GM12878 (cell line): ENCODE measurements at places on chromosomes 2 and 18.

GRCh38 chr2:73995810-73996209 lies 11.1 kb downstream of the TET3 start:
- no peak overlapping the region for H3K27ac ChIP-seq
- DNase-seq: no peak
- peaks cover 13% of the 10 kb centered on the region for H3K36me3 ChIP-seq
- H3K4me3 ChIP-seq: no peak overlapping the region
- H3K27me3 ChIP-seq: no peaks in the 10 kb centered on the region

DNA sequence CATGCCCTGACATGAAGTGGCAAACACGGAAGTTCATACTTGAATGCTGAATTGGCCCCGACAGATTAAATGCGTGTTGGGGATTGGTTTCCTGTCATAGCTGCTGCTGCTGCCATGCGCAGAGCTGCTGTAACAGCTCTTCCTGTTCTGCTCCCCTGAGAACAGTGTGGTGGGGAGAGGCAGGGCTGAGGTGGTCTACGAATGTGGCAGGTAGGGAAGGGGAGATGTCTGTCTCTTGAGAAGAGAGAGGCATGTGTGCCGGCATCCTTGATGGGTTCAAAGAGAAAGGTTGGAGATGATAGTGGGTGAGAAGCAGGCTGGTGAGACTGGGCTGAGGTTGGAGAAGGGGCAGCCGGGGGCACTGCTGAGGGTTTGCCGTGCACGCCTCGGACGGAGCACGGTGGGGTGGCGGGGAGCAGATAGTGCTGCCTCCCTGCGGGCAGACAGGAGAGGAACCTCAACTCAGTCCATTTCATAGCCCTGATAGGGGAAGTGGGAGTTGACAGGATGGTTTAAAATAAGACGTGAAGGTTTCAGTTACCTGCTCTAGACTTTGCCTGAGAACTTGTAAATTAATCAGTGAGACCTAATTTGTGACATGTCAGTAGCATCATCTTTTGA lies 46.1 kb downstream of the TMEM185B start:
- H3K36me3 ChIP-seq: no peaks in the 10 kb centered on the region
- H3K4me3 ChIP-seq: peak overlapping the region; percentile 36; the same call in 1 of the 2 replicates
- H3K4me1 ChIP-seq: peaks cover 32% of the 10 kb centered on the region

- H3K36me3 ChIP-seq: peaks cover 27% of the 10 kb centered on the region
- H3K27me3 ChIP-seq: no peaks in the 10 kb centered on the region
- no peak for DNase-seq
- no peak overlapping the region for H3K27ac ChIP-seq
- no peak overlapping the region for H3K4me3 ChIP-seq
These were observed 10.6 kb downstream of the AFG3L2 start for GRCh38 chr18:12366379-12366778.

DNA sequence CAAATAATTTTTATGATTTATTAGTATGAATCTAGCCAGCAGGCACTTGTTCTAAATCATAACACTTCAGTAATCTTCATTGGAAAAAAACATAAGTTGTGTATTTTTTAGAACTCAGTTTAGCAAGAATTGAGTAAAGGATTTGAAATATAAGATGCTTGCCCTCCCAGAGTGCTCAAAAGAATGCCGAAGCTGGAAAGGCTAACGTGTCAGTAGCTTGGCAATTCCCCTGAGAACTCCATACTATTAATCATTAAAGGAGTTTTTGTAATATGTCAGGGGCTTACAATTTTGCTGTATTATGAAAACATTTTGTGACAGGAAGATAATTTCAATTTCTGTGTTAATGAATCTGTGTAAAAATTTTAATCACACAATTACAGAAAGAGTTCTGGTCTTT lies 122.7 kb downstream of the GULP1 start:
- H3K27me3 ChIP-seq: no peaks in the 10 kb centered on the region
- no peak overlapping the region for H3K4me3 ChIP-seq
- no peaks in the 10 kb centered on the region for H3K36me3 ChIP-seq
- DNase-seq: no peak
- no peaks in the 10 kb centered on the region for H3K4me1 ChIP-seq
- H3K27ac ChIP-seq: no peak overlapping the region

DNA sequence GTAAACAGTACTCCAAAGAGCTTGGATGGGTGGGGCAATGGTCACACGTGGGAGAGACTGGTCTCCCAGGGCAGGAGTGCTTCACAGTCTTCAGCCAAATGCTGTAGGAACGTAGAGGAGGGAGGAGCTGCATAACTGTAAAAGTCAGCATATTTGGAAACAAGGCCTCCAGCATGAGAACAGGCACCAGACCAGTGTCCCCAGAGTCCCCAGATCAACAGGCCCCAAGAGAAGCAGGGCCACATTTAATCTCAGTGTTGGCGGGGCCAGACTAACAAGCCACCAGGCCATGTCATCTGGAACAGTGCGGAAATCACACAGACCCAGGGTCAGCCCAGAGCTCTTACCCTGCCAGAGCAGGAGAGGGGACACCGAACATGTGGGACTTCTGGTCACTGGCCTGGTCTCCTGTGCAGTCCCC lies 63.2 kb downstream of the ADCY3 start:
- H3K27me3 ChIP-seq: no peaks in the 10 kb centered on the region
- DNase-seq: no peak
- H3K36me3 ChIP-seq: peaks cover 17% of the 10 kb centered on the region
- no peaks in the 10 kb centered on the region for H3K4me1 ChIP-seq
- no peak overlapping the region for H3K4me3 ChIP-seq

- no peak overlapping the region for H3K4me3 ChIP-seq
- no peak for DNase-seq
- H3K4me1 ChIP-seq: no peaks in the 10 kb centered on the region
- no peak overlapping the region for H3K27ac ChIP-seq
- H3K27me3 ChIP-seq: peaks cover 2% of the 10 kb centered on the region; the same call in 1 of the 2 replicates
These were observed 4.6 kb downstream of the INHA start for GRCh38 chr2:219576505-219577388.

GRCh38 chr18:8468921-8469335 lies 140.3 kb upstream of the RAB12 start:
- DNase-seq: no peak
- peaks cover 3% of the 10 kb centered on the region for H3K27me3 ChIP-seq
- no peaks in the 10 kb centered on the region for H3K36me3 ChIP-seq
- H3K27ac ChIP-seq: no peak overlapping the region
- H3K4me3 ChIP-seq: no peak overlapping the region

GRCh38 chr2:45307147-45307546 lies 297.9 kb upstream of the SIX2 start:
- H3K4me1 ChIP-seq: no peaks in the 10 kb centered on the region
- no peak overlapping the region for H3K27ac ChIP-seq
- H3K27me3 ChIP-seq: peaks cover 1% of the 10 kb centered on the region; the same call in 1 of the 2 replicates
- DNase-seq: no peak
- H3K4me3 ChIP-seq: no peak overlapping the region

- no peak overlapping the region for H3K4me3 ChIP-seq
- H3K4me1 ChIP-seq: no peaks in the 10 kb centered on the region
- no peaks in the 10 kb centered on the region for H3K27me3 ChIP-seq
- no peak for DNase-seq
These were observed 20.3 kb upstream of the ASXL3 start for GRCh38 chr18:33557706-33558105.

- no peak for DNase-seq
- H3K4me1 ChIP-seq: no peaks in the 10 kb centered on the region
- H3K27me3 ChIP-seq: no peaks in the 10 kb centered on the region
- no peak overlapping the region for H3K4me3 ChIP-seq
These were observed 228.9 kb downstream of the RBM43 start for GRCh38 chr2:151032741-151033191.

- H3K27ac ChIP-seq: peak overlapping the region; percentile 93
- DNase-seq: no peak
- peak overlapping the region; percentile 95 for H3K4me3 ChIP-seq
- no peaks in the 10 kb centered on the region for H3K27me3 ChIP-seq
These were observed 456 bp downstream of the DOK1 start for GRCh38 chr2:74554820-74555531.

DNA sequence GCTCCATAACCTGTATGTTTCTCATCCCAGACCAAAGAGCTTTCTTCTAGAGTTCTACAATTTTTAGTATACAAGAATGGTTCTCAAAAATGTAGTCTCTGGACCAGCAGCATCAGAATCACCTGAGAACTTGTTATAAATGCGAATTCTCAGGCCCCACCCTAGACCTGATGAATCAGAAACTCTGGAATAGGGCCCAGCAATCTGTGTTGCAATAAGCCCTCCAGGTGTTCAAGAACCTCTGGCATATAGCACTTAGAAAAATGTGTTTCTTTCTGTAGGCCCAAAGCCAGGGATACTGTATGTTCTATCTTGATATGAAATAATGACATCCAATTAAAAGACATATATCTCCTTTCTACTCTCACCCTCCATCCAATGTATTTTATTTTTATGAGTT lies 10.4 kb downstream of the PAIP2B start:
- no peaks in the 10 kb centered on the region for H3K36me3 ChIP-seq
- H3K4me3 ChIP-seq: no peak overlapping the region
- H3K4me1 ChIP-seq: no peaks in the 10 kb centered on the region
- no peak for DNase-seq
- H3K27ac ChIP-seq: no peak overlapping the region

GRCh38 chr2:72992734-72993102 lies 75.4 kb downstream of the EMX1 start:
- no peak overlapping the region for H3K27ac ChIP-seq
- H3K36me3 ChIP-seq: no peaks in the 10 kb centered on the region
- no peak overlapping the region for H3K4me3 ChIP-seq
- no peaks in the 10 kb centered on the region for H3K27me3 ChIP-seq
- H3K4me1 ChIP-seq: no peaks in the 10 kb centered on the region
- no peak for DNase-seq

- no peak for DNase-seq
- H3K27ac ChIP-seq: no peak overlapping the region
- peaks cover 3% of the 10 kb centered on the region; the same call in 1 of the 2 replicates for H3K27me3 ChIP-seq
- no peaks in the 10 kb centered on the region for H3K36me3 ChIP-seq
- H3K4me1 ChIP-seq: no peaks in the 10 kb centered on the region
These were observed 31.0 kb downstream of the TCF7L1 start for GRCh38 chr2:85164145-85164569.

DNA sequence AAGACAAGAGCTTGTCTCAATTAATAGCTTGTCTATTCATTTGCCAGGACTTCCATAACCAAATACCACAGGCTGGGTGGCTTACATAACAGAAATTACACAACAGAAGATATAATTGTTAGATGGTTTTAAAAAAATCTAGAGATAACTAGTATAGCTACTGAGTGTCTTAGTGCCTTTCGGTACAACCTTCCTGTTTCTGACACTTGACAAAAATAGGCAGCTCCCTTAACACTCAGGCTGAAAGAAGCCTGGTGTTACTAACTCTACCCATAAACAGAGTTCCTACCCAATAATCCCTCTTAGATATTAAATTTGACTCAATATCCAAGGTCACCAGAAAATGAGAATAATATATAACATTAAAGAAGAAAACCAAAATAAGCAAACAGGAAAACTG lies 129.7 kb downstream of the BARD1 start:
- no peak for DNase-seq
- H3K36me3 ChIP-seq: no peaks in the 10 kb centered on the region
- H3K27ac ChIP-seq: no peak overlapping the region
- H3K27me3 ChIP-seq: no peaks in the 10 kb centered on the region

DNA sequence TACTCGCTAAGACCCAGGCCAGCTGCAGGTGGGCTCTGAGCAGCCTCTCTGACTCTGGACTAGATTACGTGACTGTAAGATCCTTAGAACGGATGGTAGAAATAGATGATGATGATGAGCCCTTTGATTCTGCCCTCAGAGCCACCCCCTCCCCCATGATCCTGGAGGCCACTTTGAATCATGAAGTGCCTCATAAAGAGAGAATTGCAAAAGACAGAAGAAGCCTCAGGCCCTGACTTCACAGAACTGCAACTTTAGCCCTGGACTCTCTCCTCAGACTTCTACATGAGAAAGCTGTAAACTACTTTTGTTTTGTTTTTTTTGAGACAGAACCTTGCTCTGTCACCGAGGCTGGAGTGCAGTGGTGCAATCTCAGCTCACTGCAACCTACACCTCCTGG lies 15.4 kb upstream of the TET3 start:
- H3K36me3 ChIP-seq: no peaks in the 10 kb centered on the region
- no peak overlapping the region for H3K4me3 ChIP-seq
- peaks cover 44% of the 10 kb centered on the region for H3K4me1 ChIP-seq

GRCh38 chr18:12049978-12050811 lies 43.4 kb upstream of the ANKRD62 start:
- peaks cover 32% of the 10 kb centered on the region for H3K4me1 ChIP-seq
- peak; percentile 59 for DNase-seq
- no peaks in the 10 kb centered on the region for H3K36me3 ChIP-seq
- H3K27me3 ChIP-seq: no peaks in the 10 kb centered on the region

- H3K27ac ChIP-seq: no peak overlapping the region
- no peak overlapping the region for H3K4me3 ChIP-seq
- no peaks in the 10 kb centered on the region for H3K27me3 ChIP-seq
- DNase-seq: no peak
These were observed 13.0 kb downstream of the VIL1 start for GRCh38 chr2:218431878-218432277.

DNA sequence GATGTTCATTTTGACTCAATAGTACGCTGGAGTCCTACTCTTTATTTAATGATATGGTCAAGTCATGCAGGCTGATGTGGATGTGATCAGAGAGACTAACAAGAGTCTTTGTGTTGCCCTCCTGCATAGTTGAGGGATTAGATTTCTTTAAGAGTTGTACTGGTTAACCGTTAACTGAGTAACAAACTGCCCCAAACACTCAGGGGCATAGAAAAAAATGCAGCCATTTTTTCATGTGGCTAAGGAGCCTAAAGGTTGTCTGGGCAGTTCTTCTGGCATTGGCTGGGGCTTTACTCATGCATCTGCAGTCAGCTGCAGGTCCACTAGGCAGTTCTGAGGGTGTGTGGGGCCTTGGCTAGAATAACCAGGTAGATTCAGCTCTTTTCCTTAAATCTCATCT lies 32.5 kb downstream of the DOCK10 start:
- H3K27me3 ChIP-seq: no peaks in the 10 kb centered on the region
- H3K4me1 ChIP-seq: peaks cover 24% of the 10 kb centered on the region
- H3K27ac ChIP-seq: peak overlapping the region; percentile 46; the same call in 1 of the 2 replicates

GRCh38 chr18:37669991-37670534 lies 104.5 kb upstream of the CELF4 start:
- H3K27ac ChIP-seq: no peak overlapping the region
- no peaks in the 10 kb centered on the region for H3K27me3 ChIP-seq
- H3K36me3 ChIP-seq: no peaks in the 10 kb centered on the region
- no peak overlapping the region for H3K4me3 ChIP-seq
- H3K4me1 ChIP-seq: no peaks in the 10 kb centered on the region

DNA sequence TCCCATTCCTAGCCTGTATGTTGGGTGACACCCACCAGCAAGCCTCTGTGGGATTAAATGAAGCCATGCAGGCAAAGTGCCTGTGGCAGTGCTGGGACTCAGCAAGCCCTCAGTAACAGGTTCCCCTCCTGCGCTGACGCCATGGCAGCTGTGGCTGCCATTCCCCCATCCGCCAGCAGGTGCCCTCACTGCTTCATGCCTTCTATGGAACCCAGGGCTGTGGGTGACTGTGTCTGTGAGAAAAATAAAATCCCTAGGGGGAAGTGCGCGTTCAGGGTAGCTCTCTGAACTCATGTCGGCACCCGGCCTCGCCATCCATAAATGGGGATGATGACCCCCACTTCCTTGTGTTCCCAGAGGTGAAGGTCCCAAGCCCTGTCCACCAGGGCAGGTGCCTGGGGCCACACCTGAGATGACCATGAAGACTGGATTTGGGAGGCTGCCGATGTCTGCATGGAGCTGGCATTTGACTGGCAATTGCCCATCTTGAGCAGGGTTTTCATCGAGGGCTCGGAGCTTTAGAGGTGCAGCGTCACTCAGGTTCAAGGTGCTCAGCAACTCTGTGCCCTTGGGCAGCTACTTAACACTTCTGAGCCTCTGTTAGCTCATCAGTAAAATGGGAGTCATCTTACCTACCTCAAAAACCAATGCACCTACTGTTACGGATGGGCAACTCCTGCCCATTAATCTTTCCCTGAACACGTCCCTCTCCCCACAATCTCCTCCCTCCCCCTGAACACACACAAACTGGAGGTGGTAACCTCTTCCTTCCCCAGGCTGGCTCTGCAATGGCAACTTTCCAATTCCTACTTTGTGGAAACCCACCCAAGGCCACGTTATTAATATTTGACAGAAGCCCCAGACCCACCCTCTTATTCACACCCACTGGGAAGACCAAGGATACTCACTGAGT lies 2.9 kb upstream of the MAL start:
- H3K4me3 ChIP-seq: no peak overlapping the region
- H3K27ac ChIP-seq: no peak overlapping the region
